ENCODE measurements at places on chromosomes 2 and 18.

- no peak for DNase-seq
These were observed 315.3 kb upstream of the GULP1 start for GRCh38 chr2:187976259-187976985.

- DNase-seq, result no peak
These were observed 246.1 kb downstream of the NDUFA10 start for GRCh38 chr2:239778861-239779558.

GRCh38 chr2:18829251-18829902 is 240.0 kb upstream of the NT5C1B start:
- peak; percentile 85 for DNase-seq

DNA sequence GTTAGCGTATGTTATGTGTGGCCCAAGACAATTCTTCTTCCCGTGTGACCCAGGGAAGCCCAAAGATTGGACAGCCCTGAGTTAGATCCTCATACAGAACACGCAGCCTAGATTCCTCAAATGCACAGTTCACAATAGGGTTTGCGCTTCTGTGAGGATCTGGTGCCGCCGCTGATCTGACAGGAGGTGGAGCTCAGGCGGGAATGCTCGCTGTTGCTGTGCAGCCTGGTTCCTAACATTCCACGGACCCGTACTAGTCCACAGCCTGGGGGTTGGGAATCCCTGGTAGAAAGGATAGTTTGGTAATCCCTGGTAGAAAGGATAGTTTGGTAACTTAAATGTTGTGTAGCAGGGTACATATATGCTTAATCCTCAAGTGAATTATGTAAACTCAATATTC is 27.0 kb downstream of the MAPRE3 start:
- no peak for DNase-seq

DNA sequence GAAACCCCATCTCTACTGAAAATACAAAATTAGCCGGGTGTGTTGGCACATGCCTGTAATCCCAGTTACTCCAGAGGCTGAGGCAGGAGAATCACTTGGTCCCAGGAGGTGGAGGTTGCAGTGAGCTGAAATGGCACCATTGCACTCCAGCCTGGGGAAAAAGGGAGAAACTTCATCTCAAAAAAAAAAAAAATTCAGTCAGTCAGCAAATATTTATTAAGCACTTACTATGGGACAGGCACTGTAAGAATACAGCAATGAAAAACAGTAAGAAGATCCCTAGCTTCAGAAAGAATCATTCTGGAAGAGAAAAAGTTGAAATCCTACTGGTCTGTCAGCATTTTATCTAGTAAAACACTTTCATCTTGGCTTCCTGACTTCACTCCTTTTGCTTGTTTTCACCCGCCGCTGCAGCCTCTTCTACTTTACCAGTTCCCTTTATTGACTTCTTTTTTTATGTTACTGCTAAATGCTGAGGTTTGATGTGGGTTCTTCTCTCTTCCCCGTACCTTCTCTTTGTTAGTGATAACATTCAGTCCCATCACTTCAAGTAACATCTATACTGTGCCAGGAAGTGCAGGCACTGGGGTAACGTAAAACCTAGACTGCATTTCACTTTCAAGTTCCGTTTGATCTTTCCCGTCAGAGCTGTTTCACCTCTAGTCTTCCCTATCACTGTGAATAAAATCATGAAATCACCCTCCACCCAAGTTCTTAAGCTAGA is 10.8 kb upstream of the TAF4B start:
- DNase-seq, result no peak

- DNase-seq, result peak; percentile 68
These were observed 866.5 kb upstream of the VRK2 start for GRCh38 chr2:57180042-57180567.

- DNase-seq, result peak; percentile 68
These were observed 23.7 kb upstream of the AP1S3 start for GRCh38 chr2:223860809-223861738.

DNA sequence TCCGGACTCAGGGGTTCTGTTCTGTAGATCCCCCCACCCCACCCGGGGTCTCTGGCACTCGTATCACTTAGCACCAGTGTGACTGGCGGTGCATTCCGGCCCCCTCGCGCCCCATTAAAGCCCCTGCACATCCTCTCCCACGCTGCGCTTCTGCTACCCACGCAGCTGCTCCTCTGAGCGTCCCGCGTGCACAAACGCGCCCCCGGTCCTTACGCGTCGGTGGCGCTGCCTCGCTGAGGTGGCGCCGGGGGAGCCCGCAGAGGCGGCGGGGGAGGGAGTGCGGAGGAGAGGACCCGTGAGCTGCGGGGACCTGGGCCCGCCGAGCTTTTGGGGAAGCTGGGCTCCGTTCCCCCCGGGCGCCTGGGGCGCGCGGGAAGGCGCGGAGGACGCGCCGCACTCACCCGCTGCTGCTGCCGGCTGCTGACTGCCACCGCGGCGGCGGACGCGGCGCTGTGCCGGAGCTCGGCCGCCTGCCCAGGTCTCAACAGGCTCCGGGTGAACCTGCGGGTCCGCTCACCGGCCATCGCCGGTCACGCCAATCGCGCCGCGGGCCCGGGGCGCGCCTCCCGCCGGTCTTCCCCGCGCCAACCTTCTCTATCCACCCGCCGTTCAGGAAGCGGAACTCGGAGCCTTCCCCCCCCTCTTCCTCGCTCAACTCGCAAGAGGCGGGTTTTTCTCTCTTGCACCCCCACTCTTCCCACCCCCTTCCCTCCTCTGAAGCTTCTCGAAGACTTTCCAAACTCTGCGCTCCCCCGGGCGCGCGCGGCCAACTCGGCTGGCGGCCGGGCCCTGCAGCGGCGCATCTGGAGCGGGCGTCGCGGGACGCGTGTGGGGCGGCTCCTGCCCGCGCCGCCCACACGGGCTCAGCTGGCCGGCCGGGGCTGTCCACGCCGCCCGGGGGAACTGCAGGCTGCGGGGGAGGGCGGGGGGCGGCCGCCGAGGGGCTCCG is at the start of gene DOCK10:
Gene DOCK10, minus strand, starts transcription at position 618 of the 949 bp plus-strand sequence. Its CDS starts 94 bp downstream, at position 524.
- peak; percentile 72 for DNase-seq

DNA sequence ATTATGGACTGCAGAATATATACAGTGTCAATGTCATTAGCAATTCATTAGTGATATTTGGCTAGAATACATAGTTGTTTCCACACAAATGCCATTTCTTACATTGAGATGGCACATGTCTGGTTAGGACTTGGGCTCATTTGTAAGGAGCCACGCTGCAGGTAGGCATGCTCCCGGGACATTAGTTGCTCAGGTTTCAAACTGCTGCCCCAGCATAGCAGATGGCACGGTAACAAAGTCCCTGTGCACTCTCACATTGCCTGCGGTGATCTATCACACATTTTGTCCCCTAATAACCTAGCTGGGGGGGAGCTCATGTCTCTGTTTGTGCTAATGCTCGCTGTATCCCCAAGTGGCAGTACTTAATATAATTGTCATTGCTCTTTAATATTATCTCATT is 185.1 kb downstream of the NEDD4L start:
- no peak for DNase-seq

DNA sequence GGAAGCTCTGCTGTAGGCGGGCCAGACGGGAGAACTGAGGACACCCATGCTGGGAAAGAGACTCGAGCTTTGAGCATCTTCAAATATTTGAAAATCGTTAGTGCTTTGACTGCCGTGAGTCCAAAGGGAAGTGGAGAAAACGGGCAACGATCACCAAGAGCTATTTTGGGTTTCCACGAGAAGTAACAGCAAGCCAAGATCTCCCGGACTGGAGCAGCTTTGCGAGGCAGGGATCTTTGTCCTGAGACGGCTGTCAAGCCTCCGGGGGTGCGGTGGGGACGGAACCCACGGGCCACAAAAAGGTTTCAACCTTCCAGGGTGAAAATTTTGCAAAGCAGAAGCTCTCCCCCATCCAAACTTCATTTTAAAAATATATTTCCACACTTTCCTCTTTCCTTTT is 195.8 kb downstream of the NDUFA10 start:
- DNase-seq, result no peak

Data from fibroblast of skin of abdomen (primary cell).